Large intestine (tissue), 12 donors: ENCODE measurements at places on chromosomes 7 and 10. TPM values are rescaled to one million over a fixed set of nuclear protein-coding genes. Genes with fewer than 3 reads are reported as not detected.

GRCh38 chr7:7585241-7585928, 18.7 kb downstream of the MIOS start:
- DNase-seq: no peak

GRCh38 chr7:37287131-37287855, 161.4 kb downstream of the ELMO1 start:
- no peak for DNase-seq

- DNase-seq: no peak
These were observed 20.5 kb upstream of the GSDME start for GRCh38 chr7:24777806-24778205.

DNA sequence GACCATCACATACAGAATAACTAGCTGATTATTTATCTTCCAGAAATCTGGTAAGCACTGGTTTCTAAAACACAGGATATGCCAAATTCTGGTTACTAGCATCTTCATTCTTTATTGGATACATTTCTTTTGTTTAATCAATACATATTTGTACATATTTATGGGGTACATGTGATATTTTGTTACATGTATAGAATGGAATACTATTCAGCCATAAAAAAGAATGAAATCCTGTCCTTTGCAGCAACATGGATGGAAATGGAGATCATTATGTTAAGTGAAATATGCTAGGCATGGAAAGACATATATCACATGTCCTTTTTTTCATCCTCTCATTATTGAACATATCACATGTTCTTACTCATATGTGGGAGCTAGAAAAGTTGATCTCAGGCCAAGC, 32.7 kb upstream of the PURB start:
- no peak for DNase-seq

The TCAF2 gene
- polyA plus RNA-seq: 0.99 TPM
